ENCODE measurements at places on chromosomes 2 and 18.

- DNase-seq, result no peak
- no peak overlapping the region for H3K4me3 ChIP-seq
Measured at GRCh38 chr2:65710356-65710755, 278.0 kb upstream of the SPRED2 start.

DNA sequence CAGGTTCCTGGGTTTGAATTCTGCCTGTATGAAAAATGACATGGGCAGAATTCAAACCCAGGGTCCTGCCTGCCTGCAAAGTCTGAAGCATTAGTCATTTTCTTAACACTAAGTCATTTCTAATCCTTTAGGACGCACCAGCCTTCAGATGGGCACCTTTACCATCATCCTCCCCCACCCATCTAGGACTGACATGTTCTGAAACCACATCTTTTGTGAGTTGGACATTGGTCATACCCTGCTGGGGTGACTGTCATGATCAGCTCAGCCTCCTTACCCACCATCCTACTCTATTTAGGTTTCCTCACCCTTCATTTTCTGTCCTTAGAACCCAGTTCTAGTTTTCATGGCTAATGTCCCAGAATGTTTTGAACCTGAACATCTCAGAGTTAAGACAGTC, 104.9 kb downstream of the TRIB2 start:
- H3K27me3 ChIP-seq, result no peaks in the 10 kb centered on the region
- H3K27ac ChIP-seq, result no peak overlapping the region
- no peaks in the 10 kb centered on the region for H3K36me3 ChIP-seq
- no peak overlapping the region for H3K4me3 ChIP-seq

GRCh38 chr2:20326163-20326780, 24.4 kb downstream of the PUM2 start:
- no peak overlapping the region for H3K4me3 ChIP-seq
- H3K36me3 ChIP-seq, result peaks cover 16% of the 10 kb centered on the region
- H3K27me3 ChIP-seq, result no peaks in the 10 kb centered on the region
- no peak overlapping the region for H3K27ac ChIP-seq
- H3K4me1 ChIP-seq, result no peaks in the 10 kb centered on the region

GRCh38 chr2:20419752-20420151, 27.1 kb upstream of the RHOB start:
- no peaks in the 10 kb centered on the region for H3K36me3 ChIP-seq
- no peaks in the 10 kb centered on the region for H3K27me3 ChIP-seq
- H3K27ac ChIP-seq, result no peak overlapping the region

DNA sequence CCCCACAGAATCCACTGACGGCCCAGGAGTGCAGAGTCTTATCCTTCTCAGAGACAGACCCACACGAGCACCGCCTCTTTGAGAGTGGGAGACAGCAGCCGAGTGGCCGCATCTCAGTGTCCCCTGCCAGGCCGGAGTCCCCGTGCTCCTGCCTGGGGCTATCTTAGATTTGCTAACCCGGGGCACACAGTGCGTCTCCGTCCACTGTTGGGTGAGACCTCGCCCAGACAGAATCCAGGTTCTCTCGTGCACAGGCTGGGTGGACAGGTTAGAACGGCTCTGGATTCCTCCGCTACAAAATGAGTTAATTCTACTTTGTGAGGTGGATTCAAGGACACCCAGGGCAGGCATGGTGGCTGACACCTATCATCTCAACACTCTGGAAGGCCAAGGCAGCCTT, 88.3 kb downstream of the ZNF516 start:
- no peak overlapping the region for H3K27ac ChIP-seq
- no peaks in the 10 kb centered on the region for H3K36me3 ChIP-seq
- H3K27me3 ChIP-seq, result no peaks in the 10 kb centered on the region
- no peak for DNase-seq

- no peak overlapping the region for H3K27ac ChIP-seq
- no peak overlapping the region for H3K4me3 ChIP-seq
- H3K36me3 ChIP-seq, result no peaks in the 10 kb centered on the region
- H3K27me3 ChIP-seq, result peaks cover 32% of the 10 kb centered on the region
- H3K4me1 ChIP-seq, result no peaks in the 10 kb centered on the region
Measured at GRCh38 chr18:13338318-13338717, 119.8 kb downstream of the LDLRAD4 start.

DNA sequence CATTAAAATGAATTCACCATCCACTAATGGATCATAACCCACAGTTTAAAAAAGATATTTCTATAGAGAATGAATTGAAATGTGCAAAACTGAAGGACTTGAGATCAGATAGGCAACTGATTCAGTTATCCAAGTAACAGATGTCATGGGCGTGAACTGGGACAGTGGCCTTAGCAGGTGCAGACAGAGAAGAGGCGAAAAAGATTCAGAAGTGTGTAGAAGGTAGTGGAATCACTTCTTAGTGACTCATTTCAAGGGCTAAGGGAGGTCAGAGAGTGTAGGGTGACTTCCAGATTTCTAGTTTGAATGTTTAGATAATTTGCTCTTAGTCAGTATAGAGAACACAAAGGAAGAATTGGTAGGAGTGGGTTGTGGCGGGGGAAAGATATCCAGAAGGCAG, 79.7 kb downstream of the EHBP1 start:
- H3K4me3 ChIP-seq, result no peak overlapping the region
- H3K27me3 ChIP-seq, result no peaks in the 10 kb centered on the region
- no peak for DNase-seq
- peaks cover 50% of the 10 kb centered on the region for H3K4me1 ChIP-seq

GRCh38 chr2:11280713-11281112, 63.7 kb downstream of the ROCK2 start:
- DNase-seq, result no peak
- no peak overlapping the region for H3K4me3 ChIP-seq
- no peaks in the 10 kb centered on the region for H3K27me3 ChIP-seq
- H3K36me3 ChIP-seq, result peaks cover 7% of the 10 kb centered on the region
- H3K4me1 ChIP-seq, result no peaks in the 10 kb centered on the region
- no peak overlapping the region for H3K27ac ChIP-seq

DNA sequence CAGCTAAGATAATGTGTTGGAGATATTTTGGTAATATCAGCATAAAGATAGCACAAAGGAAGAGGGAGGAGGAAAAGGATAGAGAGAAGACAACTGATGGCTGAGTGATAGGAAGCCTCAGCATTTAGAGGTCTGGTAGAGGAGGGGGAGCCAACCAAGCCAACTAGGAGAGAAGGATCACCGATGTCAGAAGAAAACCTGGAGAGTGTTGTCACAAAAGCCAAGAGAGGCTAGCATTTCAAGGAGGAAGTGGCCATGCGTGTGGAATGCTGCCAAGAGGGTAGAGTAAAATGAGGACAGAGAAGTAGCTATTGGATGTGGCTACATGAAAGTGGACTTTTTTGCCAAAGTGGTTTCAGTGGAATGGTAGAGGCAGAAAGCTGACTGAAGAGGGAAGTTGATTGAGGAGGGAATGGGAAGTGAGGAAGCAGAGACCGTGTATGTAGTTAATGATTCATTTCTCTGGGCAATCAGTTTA, 34.3 kb downstream of the LCLAT1 start:
- H3K4me1 ChIP-seq, result no peaks in the 10 kb centered on the region
- H3K27me3 ChIP-seq, result no peaks in the 10 kb centered on the region
- no peak overlapping the region for H3K27ac ChIP-seq
- no peaks in the 10 kb centered on the region for H3K36me3 ChIP-seq
- DNase-seq, result no peak
- no peak overlapping the region for H3K4me3 ChIP-seq

DNA sequence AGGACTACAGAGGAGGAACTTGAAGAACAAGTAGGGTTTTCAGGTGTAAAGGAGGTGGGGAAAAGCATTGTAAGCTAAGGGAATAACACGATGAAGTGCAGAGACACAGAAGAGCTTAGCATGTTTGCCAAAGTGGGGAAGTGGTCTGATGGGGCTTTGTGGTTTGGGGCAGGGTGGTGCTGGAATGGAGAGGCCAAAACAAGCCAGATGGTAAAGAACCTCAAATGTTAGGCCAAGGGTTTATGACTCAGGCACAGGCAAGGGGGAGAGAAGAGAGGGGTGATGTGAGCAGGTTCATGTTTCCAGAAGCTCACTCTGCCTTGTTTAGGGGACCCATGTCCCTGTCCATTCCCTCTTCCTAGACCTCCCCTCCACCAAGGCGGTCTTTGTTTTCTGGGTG, 104.5 kb upstream of the YWHAQ start:
- no peak overlapping the region for H3K27ac ChIP-seq
- H3K27me3 ChIP-seq, result no peaks in the 10 kb centered on the region
- H3K4me3 ChIP-seq, result no peak overlapping the region
- no peaks in the 10 kb centered on the region for H3K4me1 ChIP-seq
- no peak for DNase-seq
- H3K36me3 ChIP-seq, result no peaks in the 10 kb centered on the region

GRCh38 chr2:236501531-236501930, 68.1 kb upstream of the ACKR3 start:
- H3K4me3 ChIP-seq, result no peak overlapping the region
- H3K36me3 ChIP-seq, result no peaks in the 10 kb centered on the region
- H3K4me1 ChIP-seq, result no peaks in the 10 kb centered on the region
- peaks cover 32% of the 10 kb centered on the region for H3K27me3 ChIP-seq
- DNase-seq, result no peak

- DNase-seq, result no peak
- no peaks in the 10 kb centered on the region for H3K4me1 ChIP-seq
- no peak overlapping the region for H3K27ac ChIP-seq
- H3K27me3 ChIP-seq, result no peaks in the 10 kb centered on the region
- no peak overlapping the region for H3K4me3 ChIP-seq
Measured at GRCh38 chr2:149658553-149658952, 71.0 kb upstream of the MMADHC start.

DNA sequence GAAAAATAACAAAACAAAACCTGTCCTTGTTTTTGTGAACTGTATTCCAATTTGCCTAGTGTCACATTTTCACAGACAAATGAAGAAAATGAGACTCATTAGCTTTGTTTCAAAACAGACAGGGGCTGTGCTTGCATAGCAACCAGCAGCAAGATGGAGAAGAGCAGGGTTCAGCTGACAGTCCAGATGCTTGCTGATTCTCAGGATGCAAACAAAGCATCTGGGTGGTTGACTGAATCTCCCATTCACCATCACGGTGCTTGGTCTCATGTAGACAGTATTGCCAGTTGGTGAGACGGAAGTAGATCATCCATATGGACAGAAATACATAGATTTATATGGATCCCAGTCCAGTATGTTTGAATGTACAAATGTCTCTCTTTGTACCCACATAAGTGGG, 326.8 kb downstream of the CCDC85A start:
- no peak for DNase-seq
- H3K4me3 ChIP-seq, result no peak overlapping the region
- no peak overlapping the region for H3K27ac ChIP-seq
- no peaks in the 10 kb centered on the region for H3K27me3 ChIP-seq

GRCh38 chr18:59303006-59303405, 15.4 kb downstream of the CPLX4 start:
- no peak overlapping the region for H3K27ac ChIP-seq
- peaks cover 12% of the 10 kb centered on the region for H3K4me1 ChIP-seq

DNA sequence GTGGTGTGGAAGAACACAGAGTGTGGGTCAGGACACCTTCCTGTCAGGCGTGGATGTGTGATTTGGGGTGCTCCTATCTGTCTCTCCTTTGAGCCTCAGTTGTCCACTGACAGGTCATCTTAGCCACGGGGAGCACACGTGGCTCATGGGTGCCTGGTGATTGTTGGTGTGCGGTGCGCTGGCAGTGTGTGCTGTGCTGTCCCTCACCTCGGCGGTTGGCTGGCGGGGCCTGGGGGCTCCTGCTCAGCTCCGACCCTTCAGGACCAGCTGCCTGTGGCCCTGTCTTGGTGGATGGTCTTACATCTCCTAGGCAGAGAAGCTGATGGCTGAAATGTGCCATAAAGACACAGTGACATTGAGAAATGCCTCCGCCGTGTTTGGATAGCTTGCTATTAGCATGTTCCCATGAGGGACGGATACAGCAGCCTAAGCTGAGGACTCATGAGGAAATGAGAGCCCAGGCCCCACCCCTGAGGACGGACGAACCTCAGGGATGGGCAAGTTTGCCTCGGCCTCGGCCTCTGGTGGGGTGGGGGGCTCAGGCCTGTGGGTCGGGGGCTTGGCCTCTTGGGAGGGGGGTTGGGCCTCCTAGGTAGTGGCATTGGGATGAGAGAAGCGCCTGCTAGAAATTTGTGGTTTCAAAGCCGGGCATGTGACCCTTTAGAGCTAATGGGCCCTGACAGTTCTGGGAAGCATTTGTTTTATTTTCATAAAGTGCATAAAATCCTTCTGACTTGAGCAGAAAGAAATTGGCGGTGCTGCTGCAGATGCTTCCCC, 20.3 kb upstream of the ASB1 start:
- no peaks in the 10 kb centered on the region for H3K27me3 ChIP-seq
- no peaks in the 10 kb centered on the region for H3K36me3 ChIP-seq
- no peak overlapping the region for H3K27ac ChIP-seq
- DNase-seq, result no peak
- H3K4me1 ChIP-seq, result no peaks in the 10 kb centered on the region

GRCh38 chr2:74304332-74305148, 38.7 kb downstream of the SLC4A5 start:
- H3K4me1 ChIP-seq, result no peaks in the 10 kb centered on the region
- H3K36me3 ChIP-seq, result no peaks in the 10 kb centered on the region
- no peak overlapping the region for H3K4me3 ChIP-seq
- DNase-seq, result no peak

DNA sequence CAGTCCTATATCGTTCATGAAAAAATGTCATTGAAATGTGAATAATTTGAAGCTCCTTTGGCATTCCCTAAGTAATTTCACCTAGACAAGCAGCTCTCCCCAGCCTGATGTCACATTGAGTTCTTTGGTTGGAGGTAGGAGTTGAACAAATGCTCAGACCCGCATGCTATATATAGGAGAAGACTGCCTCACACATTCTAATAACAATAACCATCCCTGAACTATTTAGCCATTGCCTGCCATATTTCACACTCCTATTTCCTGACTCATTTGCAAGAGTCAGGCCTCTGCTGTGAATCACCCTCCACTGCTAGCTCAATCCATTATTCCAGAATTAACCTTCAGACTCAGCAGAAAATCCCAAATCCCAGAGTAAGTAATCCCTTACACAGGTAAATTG, 256.6 kb upstream of the ACVR2A start:
- H3K27ac ChIP-seq, result no peak overlapping the region
- no peaks in the 10 kb centered on the region for H3K36me3 ChIP-seq
- H3K4me3 ChIP-seq, result no peak overlapping the region
- H3K27me3 ChIP-seq, result no peaks in the 10 kb centered on the region

DNA sequence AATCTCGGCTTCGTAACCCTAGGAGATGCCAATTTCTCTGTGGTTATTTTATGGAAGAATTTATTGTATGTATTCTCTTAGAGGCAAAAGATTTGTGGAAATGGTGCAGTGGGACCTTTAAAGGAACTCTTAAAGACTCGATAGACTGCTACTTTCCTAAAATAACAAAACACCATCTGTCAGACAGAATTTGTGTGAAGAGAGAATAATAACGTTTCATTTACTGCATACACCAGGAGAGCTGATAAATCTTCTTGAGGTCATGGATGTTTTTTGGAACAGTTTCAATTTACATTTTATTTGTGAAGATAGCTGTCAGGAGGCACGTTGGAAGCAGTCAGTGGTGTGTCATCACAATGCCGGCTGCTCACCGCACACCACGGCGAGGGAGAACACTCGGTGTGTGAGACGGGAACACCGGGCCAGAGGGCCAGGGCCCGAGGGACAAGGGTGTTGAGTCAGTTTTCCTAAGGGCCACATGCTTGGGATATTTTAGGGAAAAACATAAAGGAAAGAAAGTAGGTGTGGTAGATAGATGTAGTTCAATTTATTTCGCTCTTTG, 1681.0 kb upstream of the DDX18 start:
- H3K27me3 ChIP-seq, result no peaks in the 10 kb centered on the region
- no peaks in the 10 kb centered on the region for H3K36me3 ChIP-seq
- H3K27ac ChIP-seq, result no peak overlapping the region
- no peaks in the 10 kb centered on the region for H3K4me1 ChIP-seq

- no peaks in the 10 kb centered on the region for H3K36me3 ChIP-seq
- peak overlapping the region; percentile 82 for H3K27ac ChIP-seq
- H3K4me1 ChIP-seq, result peaks cover 20% of the 10 kb centered on the region
- peaks cover 6% of the 10 kb centered on the region for H3K27me3 ChIP-seq
- H3K4me3 ChIP-seq, result no peak overlapping the region
Measured at GRCh38 chr2:173048522-173048896, 27.1 kb upstream of the MAP3K20 start.
